ENCODE measurements at places on chromosomes 3 and 15.

- no peak for DNase-seq
Observed at GRCh38 chr3:65130782-65131181, 443.0 kb upstream of the ADAMTS9 start.

DNA sequence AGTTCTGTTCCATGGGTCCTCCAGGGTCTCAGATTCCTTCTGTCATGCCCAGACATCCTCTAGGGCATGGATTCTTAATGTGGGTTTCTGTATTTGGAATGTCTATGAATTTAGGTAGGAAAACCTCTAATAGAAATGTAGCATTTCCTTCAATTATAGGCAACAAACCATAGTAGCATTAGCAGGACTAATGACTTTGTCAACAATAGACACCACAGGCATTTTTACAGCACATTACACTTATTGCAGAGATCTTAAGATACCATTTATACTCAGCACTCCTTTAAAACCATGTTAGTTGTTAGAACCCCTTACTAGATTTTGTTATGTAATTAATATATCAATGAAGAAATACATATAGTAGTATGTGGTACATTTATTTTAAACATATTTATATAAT lies 77.8 kb upstream of the TBC1D5 start:
- DNase-seq, result no peak

DNA sequence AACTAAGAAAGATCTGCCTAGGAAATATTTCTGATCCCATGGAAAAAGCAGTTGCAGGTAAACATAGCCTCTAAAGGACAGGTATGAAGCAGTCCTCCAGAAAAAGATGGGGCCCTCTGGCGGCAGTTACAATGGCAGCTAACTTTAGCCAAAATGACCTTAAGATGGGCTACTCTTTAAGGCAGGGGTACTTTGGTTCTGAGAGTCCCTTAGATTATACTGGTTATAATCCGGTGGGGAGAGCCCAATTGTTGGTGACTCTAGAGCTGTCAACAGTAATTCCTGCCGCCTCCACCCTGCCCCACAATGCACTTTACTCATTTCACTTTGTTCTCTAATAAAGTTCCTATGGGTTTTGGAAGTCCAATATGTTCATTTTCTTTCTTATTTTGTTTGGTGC lies 412.8 kb upstream of the WNT5A start:
- DNase-seq, result no peak

- DNase-seq, result no peak
Observed at GRCh38 chr15:50190723-50191122, 8.7 kb downstream of the SLC27A2 start.

GRCh38 chr3:112087746-112088145 lies 1.6 kb downstream of the C3orf52 start:
- no peak for DNase-seq

DNA sequence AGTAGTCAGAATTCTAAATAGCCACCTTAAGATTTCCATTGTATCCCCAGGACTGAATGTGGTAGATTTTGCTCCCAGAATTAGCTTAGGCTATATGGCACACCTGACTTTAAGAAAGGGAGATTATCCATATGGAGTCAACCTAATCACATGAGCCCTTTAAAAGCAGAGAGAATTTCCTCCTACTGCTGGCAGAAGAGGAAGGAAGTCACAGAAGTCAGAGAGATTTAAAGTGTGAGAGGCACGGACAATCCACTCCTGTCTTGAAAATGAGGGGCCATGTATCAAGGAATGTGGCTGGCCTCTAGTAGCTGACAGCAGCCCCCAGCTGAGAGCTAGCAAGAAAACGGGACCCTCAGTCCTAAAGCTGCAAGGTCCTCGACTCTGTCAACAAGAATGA lies 26.8 kb downstream of the LRRC31 start:
- no peak for DNase-seq

GRCh38 chr3:44993471-44994205 lies 17.6 kb downstream of the EXOSC7 start:
- no peak for DNase-seq

- DNase-seq, result no peak
Observed at GRCh38 chr3:43624619-43625305, 3.0 kb upstream of the ANO10 start.

DNA sequence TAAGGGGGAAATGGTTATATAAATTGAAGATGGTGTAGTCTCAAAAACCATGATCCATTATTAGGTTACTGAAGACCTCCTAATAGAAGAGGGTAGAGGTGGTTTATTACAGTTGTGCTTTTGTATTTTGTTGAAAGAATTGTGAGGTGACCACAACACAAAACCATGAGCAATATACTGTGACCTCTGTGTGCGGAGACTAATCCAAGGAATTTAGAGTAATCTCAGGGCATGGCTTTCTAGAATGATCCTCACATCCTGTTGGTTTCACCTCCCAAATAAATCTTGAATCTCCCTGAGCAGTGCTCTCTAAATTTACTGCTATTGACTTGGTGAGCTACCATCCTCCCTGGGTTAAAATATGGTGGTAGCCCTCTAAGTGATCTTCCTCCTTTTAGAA lies 52.3 kb downstream of the PTPRG start:
- no peak for DNase-seq

DNA sequence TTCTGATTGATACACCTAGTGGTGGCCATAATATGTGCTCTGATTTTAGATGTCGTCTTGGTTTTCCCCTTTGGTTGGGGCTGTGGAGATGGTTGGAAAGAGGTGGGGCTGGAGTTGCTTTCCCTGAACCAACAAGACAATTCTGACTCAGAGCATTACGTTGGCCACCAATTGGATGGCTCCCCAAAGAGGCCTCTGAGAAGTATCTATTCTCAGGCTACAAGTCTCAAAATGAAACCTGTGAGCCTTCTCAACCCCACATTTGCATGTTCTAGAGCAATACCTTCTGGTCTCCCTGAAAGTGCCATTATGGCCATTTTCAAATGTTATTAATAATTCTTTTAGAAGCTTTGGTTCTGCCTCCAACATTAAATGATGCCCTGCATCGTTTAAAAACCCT lies 188.4 kb upstream of the WNT5A start:
- DNase-seq, result no peak

DNA sequence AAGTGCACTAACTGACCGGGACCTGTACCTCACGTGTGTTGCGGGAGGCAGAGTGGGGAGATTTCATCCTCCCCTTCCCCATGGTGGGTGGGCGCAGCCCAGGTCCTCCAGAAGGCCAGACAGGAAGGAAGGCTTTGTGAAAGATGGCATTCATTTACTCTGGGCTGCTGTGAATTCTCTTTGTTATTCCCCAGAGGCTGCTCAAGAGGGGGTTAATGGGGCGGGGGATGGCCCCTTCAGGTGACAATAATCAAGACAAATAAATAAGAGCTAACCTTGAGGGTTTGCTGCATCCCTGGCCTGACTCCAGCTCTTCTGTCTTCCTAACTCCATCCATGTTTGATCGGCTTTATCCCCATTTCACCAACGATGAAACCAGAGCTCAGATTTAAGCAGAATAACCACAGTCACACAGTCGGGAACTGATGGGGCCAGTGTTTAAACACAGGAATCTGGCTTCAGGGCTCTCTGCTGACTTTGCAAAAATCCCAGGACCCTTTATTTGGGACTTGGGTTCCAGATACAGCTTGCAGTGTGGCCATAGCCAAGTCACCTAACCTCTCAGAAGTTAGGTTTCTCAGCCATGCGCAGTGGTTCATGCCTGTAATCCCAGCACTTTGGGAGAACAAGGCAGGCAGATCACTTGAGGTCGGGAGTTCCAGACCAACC lies 16.5 kb downstream of the PIF1 start:
- DNase-seq, result no peak

Data from right cardiac atrium (tissue), 5 donors.